Activated CD4-positive, alpha-beta T cell treated with anti-CD3 and anti-CD28 coated beads, Interleukin-2, amount 50 U/mL, for 24 hours (primary cell): ENCODE measurements at places on chromosomes 4 and X.

DNA sequence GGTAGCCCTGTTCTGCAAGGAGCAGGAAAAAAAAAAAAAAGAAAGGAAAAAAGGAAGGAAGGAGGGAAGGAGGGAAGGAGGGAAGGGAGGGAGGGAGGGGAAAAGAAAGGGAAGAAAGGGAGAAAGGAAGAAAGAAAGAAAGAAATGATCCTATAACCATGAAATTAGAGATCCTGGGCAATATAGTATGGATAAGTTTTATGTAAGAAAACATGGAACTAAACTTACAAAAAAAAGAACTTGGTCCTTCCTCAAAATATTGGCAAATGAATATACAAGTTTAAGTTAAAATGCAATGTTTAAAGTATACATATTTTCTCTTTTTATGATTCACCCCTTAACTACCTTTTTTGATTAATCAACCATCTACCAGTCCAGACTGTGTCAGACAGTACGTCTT is 18.9 kb downstream of the BBS7 start:
- DNase-seq, result no peak

- no peak for DNase-seq
These were observed 41.8 kb upstream of the ARHGEF6 start for GRCh38 chrX:136822337-136823095.

- DNase-seq, result no peak
These were observed 538.3 kb upstream of the PCDH7 start for GRCh38 chr4:30181918-30182317.

GRCh38 chr4:155768370-155768769 is 9.5 kb downstream of the GUCY1B1 start:
- no peak for DNase-seq

- DNase-seq, result no peak
These were observed 89.5 kb upstream of the HPGD start for GRCh38 chr4:174611792-174612191.

DNA sequence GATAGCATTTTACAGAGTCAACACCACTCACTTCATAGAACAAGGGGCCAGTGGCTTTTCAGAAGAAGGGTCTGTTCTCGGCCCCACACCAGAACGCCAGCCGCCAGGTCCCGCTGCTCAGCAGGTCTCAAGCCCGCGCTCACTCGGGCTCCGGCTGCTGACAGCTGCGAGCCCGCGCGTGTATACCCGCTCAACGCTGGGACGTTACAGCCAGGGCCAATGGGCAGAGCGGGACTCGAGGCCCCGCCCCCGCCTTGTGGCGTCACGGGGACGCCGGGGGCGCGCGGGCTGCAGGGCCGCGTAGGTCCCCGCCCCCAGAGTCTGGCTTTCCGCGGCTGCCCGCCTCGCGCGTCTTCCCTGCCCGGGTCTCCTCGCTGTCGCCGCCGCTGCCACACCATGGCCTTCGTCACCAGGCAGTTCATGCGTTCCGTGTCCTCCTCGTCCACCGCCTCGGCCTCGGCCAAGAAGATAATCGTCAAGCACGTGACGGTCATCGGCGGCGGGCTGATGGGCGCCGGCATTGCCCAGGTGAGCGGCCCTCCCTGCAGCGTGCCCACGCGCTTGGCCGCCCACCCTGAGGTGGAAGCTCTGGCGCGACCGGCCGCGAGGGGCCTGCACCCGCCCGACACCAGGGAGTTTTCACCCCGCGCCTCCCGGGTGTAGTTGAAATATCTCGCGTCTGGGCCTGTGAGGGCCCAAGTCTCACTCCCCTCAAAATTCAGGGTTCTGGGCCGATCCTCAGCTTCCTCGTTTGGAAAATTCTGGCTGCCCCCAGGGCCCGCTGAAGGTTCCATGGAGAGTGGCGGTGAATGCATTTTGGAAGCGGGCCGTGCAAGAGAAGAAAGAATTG is at the start of gene HADH:
HADH (plus strand) TSS at position 353 of the 850 bp plus-strand sequence; CDS start at position 397, 44 bp downstream.
- DNase-seq, result peak; percentile 85

DNA sequence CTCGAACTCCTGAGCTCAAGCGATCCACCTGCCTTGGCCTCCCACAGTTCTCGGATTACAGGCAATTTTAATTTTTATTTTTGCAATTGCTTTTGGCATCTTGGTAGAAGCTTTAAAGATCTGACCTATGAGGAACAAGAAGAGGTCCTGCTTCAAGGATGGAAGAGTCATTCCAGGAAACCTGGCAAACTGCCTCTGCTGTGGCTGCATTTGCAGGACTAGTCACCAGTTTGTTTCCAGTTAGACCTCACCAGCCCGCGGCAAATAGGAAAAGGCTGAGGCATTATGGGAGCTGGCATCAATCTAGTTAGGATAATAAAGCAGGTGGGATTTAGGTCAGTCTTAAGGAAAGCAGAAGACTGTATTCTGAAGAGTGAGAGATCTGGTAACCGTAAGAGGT is 51.9 kb upstream of the LAS1L start:
- DNase-seq, result no peak

- DNase-seq, result no peak
These were observed 241.4 kb downstream of the RASL11B start for GRCh38 chr4:53103481-53103880.

DNA sequence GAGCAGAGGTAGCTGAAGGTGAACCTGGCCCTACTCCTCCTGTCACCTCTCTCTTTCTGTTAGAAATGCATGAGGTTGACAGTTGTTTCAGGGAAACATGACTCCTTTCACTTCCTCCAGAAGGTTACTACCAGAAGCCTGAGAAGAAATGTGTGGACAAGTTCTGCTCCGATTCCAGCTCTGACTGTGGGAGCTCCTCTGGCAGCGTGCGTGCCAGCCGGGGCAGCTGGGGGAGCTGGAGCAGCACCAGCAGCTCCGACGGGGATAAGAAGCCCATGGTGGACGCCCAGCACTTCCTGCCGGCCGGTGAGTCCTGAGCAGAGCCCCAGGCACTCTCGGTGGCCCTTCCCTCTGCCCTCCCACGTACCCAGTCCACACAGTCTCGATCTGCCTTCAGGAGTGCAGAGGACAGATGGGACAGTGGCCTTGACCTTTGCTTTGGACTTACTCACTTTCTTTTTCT is 61.3 kb upstream of the TLR2 start:
- DNase-seq, result no peak

DNA sequence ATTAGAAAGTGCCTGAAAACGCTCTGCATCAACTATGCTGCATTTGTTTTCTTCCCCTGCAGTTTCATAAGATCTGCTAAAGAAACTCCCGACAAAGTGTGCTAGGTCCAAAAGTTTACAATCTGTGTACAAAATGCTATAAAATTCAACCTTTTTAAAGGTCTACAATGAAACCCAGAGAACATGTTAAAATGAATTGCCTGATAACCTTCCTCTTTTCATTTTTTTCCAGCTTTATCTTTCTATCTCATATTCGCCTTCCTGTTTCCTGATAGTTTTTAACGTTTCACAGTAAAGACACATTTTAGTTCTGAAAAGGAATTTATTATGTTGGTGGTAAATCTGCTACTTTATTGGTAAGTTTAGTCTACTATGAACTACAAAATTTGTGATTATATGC is 9.5 kb upstream of the HPGDS start:
- DNase-seq, result no peak

- DNase-seq, result no peak
These were observed 22.2 kb downstream of the GUCY1A1 start for GRCh38 chr4:155688860-155689259.

- no peak for DNase-seq
These were observed 387.7 kb downstream of the FAT4 start for GRCh38 chr4:125702406-125702805.

GRCh38 chr4:174582463-174582862 is 60.2 kb upstream of the HPGD start:
- DNase-seq, result no peak

- no peak for DNase-seq
These were observed 225.0 kb upstream of the CXXC4 start for GRCh38 chr4:104719539-104720230.

DNA sequence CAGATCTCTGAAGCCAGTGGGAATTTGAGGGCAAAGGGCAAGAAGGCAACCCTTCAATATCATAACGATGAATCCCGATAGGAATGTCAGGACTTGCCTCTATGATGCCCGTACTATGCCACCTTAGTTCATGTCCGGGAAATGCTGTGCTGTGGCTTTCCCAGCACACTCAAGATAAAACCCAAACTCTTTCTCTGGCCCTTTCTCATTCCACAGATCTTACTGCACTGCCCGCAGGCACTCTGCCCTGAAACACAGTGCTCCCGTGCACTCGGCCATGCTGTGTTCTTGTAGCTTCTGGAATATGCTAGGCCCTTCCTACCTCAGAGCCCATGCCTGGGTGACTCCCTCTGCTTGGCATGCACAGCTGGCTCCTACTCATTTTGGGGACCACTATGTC is 26.3 kb downstream of the SORCS2 start:
- no peak for DNase-seq

DNA sequence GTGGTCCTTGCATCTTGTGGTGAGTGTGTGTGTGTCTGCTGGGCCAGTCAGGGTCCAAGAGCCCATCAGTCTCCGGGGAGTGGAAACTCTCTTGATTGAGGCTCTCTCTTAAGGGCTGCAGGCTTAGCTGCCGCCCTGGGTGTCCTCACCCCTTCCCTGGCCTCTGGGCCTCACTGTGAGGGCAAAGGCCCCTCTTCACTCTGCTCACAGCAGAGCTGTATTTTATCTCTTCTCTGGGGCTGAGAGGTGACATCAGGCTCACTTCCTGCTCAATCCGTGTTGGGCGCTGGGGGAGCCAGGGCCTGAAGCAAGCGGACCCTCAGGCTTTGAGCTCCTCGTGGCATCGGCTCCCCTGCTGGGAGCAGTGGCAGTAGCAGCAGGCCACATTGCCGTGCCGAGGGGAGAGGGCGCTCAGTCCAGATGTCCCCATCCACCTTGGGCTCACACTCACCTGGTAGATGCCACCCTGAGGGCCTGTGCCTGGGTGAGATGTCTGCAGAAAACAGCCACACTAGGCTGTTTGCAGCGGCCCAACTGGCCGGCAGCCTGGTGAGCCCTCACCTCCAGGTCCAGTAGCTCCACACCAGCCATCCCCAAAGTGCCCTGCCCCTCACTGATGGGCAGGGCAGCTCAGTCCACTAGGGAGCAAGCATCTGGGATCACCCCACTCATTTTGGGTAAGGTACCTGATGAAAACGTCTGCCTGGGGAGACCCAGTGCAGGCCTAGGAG is 24.7 kb upstream of the PRPS1 start:
- DNase-seq, result no peak

DNA sequence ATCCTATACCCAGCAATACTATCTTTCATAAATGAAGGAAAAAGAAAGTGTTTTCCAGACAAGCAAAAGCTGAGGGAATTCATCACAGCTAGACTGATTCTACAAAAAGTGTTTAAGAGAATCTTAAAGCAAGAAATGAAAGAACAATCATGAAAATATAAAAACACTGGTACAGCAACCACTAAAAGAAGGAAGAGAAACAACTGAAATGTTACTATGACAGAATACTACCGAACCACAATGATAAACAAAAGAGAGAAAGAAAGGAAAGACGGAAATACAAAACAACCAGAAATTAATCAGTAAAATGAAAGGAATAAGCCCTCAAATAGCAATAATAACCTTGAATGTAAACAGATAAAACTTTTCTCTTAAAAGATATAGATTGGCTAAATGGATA is 110.8 kb upstream of the AFF2 start:
- no peak for DNase-seq

GRCh38 chr4:76526585-76526990 is 91.6 kb downstream of the SHROOM3 start:
- no peak for DNase-seq

- DNase-seq, result no peak
These were observed 55.7 kb downstream of the ANTXR2 start for GRCh38 chr4:80017125-80017854.

GRCh38 chr4:174314274-174314673 is 30.6 kb downstream of the CEP44 start:
- DNase-seq, result no peak

GRCh38 chr4:100079264-100079663 is 111.0 kb downstream of the DDIT4L start:
- no peak for DNase-seq

DNA sequence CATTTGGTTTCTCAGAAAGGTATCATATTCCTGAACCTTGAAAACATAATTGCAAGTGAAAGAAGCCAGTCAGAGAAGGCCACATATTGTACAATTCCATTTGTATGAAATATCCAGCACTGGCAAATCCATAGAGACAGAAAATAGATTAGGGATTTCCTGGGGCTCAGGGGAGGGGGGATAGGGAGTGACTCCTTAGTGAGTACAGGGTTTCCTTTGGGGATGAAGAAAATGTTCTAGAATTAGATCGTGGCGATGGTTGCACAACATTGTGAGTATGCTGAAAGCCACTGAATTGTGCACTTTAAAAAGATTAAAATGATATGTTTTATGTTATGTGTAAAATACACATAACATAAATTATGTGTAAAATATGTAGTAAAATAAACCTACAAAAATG is 10.3 kb downstream of the XPNPEP2 start:
- no peak for DNase-seq

GRCh38 chr4:118757761-118758251 is 72.6 kb downstream of the METTL14 start:
- no peak for DNase-seq

DNA sequence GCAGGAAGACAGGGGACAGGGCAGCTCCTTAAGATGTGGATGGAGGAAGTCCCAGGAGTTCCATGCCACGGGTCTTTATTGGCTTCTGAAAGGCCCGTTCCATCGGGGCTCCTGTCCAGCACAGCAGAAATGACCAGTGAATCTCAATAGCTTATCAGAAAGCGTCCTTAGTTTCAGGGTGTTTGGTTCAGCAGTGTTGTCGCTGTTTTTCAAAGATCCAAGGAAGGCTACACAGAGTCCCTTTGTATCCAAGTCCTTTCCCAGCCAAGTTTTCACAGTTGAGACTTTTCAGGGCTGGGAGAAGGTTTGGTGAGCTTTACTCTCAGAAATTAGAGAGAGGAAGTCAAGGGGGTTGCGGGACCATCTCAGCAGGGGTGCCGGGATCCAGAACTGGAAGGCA is 5.0 kb upstream of the ZCCHC4 start:
- no peak for DNase-seq

GRCh38 chr4:48119646-48120045 is 14.4 kb downstream of the TXK start:
- DNase-seq, result no peak

GRCh38 chrX:79138658-79139241 is 5.7 kb upstream of the GPR174 start:
- DNase-seq, result no peak

- no peak for DNase-seq
These were observed 8.8 kb downstream of the PPP2R2C start for GRCh38 chr4:6463311-6464289.

- no peak for DNase-seq
These were observed 89.6 kb downstream of the C4orf51 start for GRCh38 chr4:145769450-145770037.

GRCh38 chr4:145340071-145340675 is 141.5 kb upstream of the SMAD1 start:
- no peak for DNase-seq

- DNase-seq, result no peak
These were observed 512 bp upstream of the ANTXR2 start for GRCh38 chr4:80073473-80074008.
